ENCODE measurements at places on chromosomes 16 and 17.

DNA sequence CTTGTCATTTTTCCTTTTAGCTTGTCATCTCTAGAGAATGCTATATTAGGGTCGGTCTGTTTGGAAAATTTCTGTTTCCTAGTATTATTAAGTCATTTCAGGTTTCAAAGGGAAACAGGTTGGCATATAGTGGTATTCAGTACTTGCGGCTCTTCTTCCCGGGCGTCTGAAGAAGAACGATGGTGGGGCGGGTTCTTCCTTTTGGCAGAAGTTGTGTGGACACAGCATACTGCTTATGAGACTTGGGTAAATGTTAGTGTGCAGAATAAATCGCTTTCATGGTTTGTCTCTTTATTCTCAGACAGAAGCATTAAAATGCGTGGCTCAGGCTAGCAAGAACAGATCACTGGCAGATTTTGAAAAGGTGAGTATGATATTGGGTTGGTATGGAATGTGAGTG is 9.6 kb upstream of the CDK5R1 start:
- DNase-seq = no peak

- DNase-seq = peak; percentile 74
These were observed 6.3 kb downstream of the CCDC102A start for GRCh38 chr16:57530104-57530521.

- DNase-seq = peak; percentile 48
These were observed 13.7 kb upstream of the OSGIN1 start for GRCh38 chr16:83939266-83939855.

DNA sequence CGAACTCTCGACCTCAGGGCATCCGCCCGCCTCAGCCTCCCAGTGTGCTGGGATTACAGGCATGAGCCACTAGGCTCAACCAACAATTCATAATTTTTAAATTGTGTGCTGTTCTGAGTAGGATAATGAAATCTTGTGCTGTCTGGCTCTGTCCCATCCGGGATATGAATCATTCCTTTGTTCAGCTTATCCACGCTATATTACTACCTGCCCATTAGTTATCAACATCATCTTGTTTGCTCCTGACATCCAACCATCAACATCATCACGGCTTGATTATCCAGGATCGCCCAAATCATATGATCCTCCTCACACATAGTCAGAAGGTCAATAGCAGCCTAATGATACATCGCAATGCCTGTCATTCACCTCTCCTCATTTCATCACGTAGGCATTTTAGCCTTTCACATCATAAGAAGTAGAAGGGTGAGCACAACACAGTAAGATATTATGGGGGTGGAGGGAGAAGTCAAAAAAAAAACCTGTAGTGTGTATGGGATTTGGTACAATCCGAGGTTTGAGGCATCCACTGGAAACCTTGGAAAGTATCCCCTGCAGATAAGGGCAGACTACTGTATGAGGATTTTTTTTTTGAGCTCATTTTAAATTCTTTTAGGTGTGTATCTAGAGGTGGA is 77.0 kb upstream of the SIAH1 start:
- DNase-seq = no peak

DNA sequence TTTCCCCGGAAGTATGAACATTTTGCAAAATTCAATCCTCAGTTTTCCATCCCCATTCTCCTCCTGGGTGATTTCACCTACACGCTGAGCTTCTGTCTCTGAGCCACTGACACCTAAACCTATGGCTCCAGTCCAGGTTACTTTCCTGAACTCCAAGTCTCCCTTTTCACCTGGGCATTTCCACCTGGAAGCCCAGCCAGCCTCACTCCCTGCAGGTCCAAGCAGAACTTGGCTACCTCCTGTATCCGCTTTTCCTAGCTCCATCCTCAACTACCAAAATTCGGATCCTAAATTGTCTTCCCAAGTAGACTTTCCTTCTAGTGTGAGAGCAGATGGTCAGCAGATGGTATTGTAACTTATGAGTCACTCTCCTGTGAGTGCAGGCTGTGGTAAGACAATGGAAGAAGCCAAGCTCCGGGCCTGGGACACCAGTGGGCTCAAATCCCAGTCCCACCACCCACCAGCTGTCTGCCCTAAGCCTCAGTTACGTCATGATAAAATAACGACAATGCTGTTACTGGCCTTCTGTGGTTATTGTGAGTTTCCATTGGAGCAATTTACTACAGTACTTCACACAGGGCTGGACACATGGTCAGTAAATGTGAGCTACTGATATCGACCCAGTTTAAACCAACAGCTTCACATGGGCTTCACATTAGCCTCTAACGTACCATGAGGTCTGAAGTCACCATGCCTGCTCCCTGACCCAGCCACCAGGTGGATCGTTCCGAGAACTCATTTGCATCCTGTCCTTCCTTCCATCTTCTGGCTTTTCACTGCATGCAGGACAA is 33.3 kb downstream of the PECAM1 start:
- no peak for DNase-seq

GRCh38 chr16:69858191-69859104 is 92.7 kb upstream of the CLEC18A start:
- DNase-seq = no peak

- no peak for DNase-seq
These were observed 120.7 kb downstream of the CCDC182 start for GRCh38 chr17:57624386-57624785.

GRCh38 chr16:11636172-11636721 is 32.0 kb upstream of the SNN start:
- DNase-seq = no peak

DNA sequence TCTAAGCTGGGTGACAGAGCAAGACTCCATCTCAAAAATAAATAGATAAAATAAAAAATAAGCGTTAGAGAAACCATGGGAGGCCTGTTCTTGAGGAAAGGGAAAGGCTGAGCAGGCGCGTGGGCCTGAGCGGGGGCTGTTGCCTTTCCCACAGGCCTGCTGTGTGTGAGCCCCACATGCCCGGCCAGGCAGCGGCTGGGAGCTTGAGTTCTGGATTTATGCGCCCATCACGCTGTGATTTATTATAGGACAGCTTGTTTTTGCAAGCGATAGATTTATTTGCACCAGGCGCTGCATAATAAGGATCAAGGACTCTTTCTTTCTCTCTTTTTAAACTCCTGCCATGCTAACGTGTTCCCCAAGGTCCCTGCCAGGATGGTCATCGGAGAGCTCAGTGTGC is 14.8 kb upstream of the WFDC1 start:
- no peak for DNase-seq

DNA sequence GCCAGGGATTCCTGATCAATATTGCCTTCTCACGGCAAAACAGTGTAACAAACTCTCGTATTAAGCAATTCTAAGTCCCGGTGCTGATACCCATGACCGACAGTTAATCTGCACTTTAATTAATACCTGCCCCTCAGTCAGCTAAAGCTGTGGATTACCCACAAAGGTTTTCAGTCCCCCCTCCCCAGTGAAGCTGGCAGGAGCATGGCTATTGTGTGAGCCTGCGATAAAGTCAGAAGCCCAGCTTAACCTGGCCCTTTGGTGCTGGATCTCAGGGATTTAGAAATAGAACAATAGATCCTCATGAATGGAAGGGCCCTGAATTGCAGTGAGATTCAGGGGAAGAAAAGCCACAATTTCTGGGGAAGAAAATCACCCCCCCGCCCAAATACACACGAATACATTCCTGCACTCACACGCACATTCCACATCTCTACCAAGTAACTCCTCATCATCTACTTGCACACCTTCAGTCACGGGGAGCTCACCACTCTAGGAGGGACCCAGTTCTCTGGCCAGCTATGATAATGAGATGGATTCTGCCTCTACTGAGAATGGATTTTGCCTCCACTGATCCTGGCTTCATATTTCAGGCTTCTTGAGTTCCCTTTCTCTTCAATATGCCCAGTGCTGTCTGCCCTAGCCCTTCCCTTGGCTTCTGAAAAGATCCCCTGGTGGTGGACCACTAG is 102.6 kb downstream of the WSCD1 start:
- no peak for DNase-seq

DNA sequence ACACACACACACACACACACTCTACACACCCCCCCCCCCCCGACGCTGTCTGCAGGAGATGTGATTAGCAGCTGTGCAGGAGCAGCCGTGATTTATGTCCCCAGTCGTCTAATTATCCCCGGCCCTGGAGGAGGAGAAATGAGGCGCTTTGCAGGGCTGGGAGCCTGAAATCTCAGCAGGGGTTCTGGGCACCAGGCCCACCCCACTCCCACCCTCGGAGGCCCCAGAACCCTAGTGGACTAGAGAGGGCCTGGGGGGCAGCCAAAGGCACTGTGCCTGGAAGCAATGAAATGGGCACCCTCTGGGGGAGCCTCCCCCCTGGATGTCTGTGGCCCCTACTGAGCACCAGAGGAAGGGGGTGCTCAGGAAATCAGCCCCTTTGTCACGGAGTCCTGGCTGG is 134.2 kb upstream of the CIBAR2 start:
- DNase-seq = no peak

- DNase-seq = no peak
These were observed 239.6 kb downstream of the CDH11 start for GRCh38 chr16:64882078-64882784.

- DNase-seq = no peak
These were observed 279.5 kb upstream of the MYOCD start for GRCh38 chr17:12386225-12386624.

- DNase-seq = no peak
These were observed 195.4 kb downstream of the CDH11 start for GRCh38 chr16:64926476-64926875.

- DNase-seq = no peak
These were observed 20.7 kb upstream of the GLG1 start for GRCh38 chr16:74627506-74628220.

- no peak for DNase-seq
These were observed 478.2 kb upstream of the CDH11 start for GRCh38 chr16:65600046-65600445.

- peak; percentile 53 for DNase-seq
These were observed 37.2 kb upstream of the RGS9 start for GRCh38 chr17:65099941-65100315.

GRCh38 chr16:22328081-22328725 is 31.0 kb downstream of the POLR3E start:
- no peak for DNase-seq

- no peak for DNase-seq
These were observed 44.7 kb downstream of the RPH3AL start for GRCh38 chr17:307741-308507.

DNA sequence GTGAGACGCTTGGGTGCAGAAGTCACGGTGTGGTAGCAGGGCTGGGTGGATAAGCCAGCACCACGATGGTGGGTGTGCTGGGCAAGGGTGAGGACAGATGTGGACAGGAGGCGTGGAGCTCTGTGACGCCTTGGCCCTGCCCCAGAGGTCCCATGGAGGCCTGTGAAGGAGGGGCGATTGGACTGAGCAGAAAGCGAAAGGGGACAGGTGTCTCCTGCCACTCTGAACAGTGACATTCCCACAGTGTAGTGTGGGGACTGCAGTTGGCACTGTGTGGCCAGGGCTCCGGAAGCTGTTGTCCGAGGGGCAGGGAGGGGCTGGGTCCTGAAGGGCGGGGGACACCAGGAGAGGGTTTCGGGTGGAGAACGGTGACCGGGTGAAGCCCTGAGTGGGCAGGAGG is 7.3 kb downstream of the TBC1D24 start:
- no peak for DNase-seq

- no peak for DNase-seq
These were observed 36.5 kb upstream of the C17orf78 start for GRCh38 chr17:37339321-37339720.

Data from CD4-positive, alpha-beta T cell treated with Interleukin-4 for 1 hour (primary cell).